ENCODE measurements at places on chromosomes 3 and 15. TPM values are rescaled to one million over a fixed set of nuclear protein-coding genes. Genes with fewer than 3 reads are reported as not detected.

- no peak overlapping the region for H3K4me3 ChIP-seq
- H3K27ac ChIP-seq: no peak overlapping the region
- H3K27me3 ChIP-seq: no peaks in the 10 kb centered on the region
- H3K36me3 ChIP-seq: no peaks in the 10 kb centered on the region
Observed at GRCh38 chr3:112875561-112875960, 28.9 kb upstream of the CD200R1L start.

DNA sequence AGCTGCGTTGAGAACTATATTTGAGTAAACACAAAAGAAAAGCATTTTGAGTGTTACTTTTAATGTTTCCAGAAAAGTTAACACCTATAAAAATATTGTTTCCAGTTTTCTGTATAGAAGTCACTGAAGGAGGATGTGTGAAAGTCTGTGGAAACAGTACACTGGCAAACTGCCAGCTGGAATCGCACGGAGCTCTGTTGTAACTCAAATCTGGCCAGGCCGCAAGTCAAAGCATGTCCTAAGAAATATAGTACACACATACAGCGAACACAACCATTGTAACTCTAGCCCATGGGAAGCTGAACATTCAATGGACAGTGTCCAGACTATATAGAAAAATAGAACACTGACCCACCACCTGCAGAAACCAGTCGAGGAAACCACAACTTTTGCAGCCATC, 657.2 kb downstream of the FHIT start:
- peak; percentile 77 for DNase-seq
- H3K4me3 ChIP-seq: no peak overlapping the region
- H3K36me3 ChIP-seq: no peaks in the 10 kb centered on the region
- no peak overlapping the region for H3K27ac ChIP-seq

Gene PEX5L
- total RNA-seq: 0.13 TPM

DNA sequence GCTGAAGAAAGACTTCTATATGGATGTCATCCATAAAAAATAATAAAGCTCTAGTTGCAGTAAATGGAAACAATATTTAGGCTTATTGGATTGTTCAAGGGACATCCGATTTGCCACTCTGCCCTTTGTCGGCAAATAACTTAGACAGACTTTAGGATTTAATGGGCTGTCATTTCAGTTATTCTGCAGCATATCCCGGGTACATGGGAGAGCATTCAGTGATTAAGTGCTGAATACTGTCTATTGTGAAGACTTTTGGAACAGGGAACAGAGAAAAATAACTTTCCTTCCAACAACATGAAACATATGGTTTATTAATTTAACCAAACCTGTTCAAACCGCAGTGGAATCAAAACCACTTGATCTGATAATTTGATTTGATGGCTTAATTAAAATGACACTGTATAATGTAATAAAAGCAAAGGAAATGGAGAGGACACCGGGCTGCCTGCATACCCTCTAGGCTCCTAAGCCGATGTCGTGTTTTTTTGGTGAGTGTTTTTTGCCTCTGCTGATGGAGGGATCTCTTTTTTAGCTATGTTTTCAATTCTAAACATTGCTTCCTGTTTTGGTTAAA, 199.3 kb downstream of the FEZF2 start:
- no peaks in the 10 kb centered on the region for H3K36me3 ChIP-seq
- DNase-seq: no peak
- no peak overlapping the region for H3K27ac ChIP-seq
- H3K4me3 ChIP-seq: no peak overlapping the region
- H3K4me1 ChIP-seq: peaks cover 12% of the 10 kb centered on the region

DNA sequence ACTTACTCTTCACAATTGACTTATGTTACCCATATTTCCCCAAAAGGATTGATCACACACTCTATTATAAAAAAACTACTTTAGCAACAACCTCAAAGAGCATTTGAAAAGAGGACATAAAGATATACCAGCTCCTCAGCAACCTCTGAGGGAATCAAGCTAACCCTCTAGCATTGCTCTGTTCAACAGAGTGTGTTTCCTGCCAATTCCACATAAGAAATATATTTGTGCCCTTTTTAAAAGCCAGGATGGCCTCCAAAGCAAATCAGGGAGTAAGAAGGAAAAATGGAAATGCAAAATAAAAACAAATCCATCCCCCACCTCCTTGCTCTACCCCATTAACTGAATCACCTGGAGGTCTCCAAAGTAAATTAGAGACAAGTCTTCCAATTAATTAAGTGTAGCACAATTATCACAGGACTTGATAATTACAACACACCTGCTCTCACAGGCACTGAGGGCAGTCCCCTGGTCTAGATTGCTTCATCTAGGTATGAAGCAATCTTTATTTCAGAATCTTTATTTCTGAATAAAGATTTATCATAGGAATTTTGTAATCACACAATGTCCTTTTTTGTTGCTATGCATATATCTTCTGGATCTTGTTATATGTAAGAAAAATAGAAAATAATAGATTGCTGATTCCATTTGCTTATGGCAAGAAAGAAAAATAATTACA, 34.8 kb downstream of the GPR176 start:
- no peaks in the 10 kb centered on the region for H3K4me1 ChIP-seq
- H3K36me3 ChIP-seq: no peaks in the 10 kb centered on the region
- H3K27ac ChIP-seq: no peak overlapping the region
- DNase-seq: no peak
- no peak overlapping the region for H3K4me3 ChIP-seq

Gene PLSCR5
- total RNA-seq: not detected

DNA sequence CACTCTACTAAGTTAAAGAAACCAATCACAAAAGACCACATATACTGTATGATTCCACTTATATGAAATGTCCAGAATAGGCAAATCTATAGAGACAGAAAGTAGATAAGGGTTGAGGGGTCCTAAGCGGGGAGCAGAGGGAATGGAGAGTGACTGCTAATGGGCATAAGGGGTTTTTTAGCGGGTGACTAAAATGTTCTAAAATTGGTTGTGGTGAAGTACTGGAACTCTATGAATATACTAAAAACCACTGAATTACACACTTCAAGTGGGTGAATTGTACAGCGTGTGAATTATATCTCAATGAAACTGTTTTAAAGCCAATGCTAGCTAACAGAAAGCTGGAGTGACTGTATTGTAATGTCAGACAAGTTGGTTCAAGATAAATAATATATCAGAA, 33.3 kb downstream of the KPNA1 start:
- peaks cover 7% of the 10 kb centered on the region for H3K4me1 ChIP-seq
- H3K27me3 ChIP-seq: no peaks in the 10 kb centered on the region
- no peak overlapping the region for H3K4me3 ChIP-seq
- H3K27ac ChIP-seq: no peak overlapping the region

GRCh38 chr3:136787349-136787748, 31.6 kb upstream of the SLC35G2 start:
- peak; percentile 77 for DNase-seq
- H3K27me3 ChIP-seq: no peaks in the 10 kb centered on the region
- H3K4me1 ChIP-seq: peaks cover 24% of the 10 kb centered on the region
- peak overlapping the region; percentile 75 for H3K27ac ChIP-seq
- H3K4me3 ChIP-seq: no peak overlapping the region

DNA sequence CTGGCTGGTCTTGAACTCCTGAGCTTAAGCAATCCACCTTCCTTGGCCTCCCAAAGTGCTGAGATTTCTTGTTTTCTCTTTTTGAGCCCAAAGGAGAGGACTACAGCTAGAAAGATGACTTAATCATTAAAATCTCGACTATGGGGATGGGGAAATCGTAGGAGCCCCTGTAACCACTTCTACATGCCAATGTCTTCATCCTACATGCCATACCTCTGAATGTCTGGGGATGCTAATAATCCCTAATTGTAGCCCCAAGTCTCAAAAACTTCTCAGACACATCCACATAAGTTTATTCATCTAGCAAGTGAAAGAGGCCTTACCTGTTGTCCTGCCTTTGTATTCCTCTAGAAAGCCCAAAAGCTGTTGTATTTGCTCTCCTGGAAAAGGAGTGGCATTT, 3.7 kb upstream of the RHOV start:
- no peaks in the 10 kb centered on the region for H3K36me3 ChIP-seq
- H3K27ac ChIP-seq: no peak overlapping the region
- no peak for DNase-seq
- no peaks in the 10 kb centered on the region for H3K4me1 ChIP-seq
- H3K27me3 ChIP-seq: no peaks in the 10 kb centered on the region
